Hepatocyte (in vitro differentiated cells): ENCODE measurements at places on chromosomes 7 and 10.

DNA sequence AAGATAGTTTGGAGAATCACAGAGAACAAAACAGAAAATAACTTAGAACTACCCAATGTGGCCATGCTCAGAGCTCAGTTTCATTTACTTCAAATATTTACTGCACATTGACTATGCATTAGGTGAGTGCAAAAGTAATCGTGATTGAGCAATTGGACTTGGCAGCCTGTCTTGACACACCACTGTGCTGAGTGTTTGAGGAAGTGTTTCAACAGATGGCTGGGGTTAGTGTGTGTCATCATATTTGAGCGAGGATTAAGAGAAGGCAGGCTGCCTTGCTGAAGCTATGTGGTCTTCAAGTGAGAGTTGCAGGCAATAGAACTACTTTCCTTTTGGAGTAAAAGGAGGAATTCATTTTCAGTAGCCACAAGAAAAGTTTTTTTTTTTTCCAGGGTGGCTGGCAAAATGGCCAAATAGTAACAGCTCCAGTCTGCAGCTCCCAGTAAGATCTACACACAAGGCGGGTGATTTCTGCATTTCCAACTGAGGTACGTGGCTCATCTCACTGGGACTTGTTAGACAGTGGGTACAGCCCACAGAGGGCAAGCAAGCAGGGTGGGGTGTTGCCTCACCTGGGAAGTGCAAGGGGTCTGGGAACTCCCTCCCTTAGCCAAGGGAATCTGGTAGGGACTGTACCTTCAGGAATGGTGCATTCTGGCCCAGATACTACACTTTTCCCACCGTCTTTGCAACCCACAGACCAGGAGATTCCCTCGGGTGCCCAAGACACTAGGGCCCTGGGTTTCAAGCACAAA, 37.6 kb downstream of the AKR1C4 start:
- peak; percentile 65 for DNase-seq

- peak; percentile 63 for DNase-seq
Measured at GRCh38 chr7:44618753-44619152, 12.3 kb downstream of the OGDH start.

GRCh38 chr10:132142396-132143161, 44.2 kb upstream of the DPYSL4 start:
- peak; percentile 73 for DNase-seq

DNA sequence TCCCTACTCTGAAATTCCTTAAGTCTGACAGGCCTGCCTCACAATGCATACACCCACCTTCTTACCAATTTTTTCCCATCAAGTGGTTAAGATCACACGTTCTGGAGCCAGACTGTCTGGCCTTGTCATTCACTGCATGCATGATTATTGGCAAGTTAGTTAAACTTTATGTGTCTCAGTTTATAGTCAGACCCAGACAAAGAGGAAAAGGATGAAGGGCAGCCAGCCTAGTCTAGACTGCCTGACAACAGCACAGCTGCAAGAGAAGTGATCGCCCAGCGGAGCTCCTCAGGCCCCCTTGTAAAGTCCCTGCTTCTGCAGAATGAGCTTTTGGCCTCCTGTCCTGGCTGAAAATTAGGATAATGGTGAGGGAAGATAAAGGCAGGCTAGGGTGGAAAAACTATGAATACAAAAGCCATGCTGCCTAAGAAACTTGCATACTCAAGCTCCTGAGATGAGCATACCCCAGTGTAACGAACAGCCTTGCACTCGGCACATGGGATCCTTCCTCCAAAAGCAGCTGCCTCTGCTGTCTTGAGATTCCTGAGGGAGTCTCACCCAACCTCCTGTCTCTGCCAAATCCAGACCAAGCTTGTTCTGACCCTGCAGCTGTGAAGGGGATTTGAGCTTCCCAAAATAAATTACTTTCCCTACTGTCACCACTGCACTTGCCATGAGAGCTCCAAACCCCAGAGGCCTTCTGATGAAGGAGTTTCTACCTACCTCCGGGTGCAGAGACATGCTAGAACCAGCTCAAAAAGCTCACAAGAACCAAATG, 26.7 kb upstream of the MRLN start:
- DNase-seq = peak; percentile 13

DNA sequence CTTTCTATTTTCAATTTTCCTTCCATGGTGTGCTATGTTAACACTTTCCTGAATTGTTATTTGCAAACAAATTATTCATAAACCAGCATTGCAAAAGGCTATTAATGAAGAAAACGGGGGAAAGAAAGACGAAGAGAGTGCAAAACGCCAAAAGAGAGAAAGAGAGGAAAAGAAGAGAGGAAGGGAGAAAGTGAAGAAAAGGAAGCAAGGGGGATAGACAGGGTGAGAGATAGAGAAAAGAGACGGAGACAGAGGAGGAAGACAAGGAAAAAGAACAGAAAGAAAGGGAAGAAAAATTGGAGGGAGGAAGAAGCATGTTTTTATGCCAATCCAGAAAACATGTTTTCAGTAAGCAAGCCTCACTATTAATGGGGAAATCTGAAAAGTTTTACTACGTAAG, 310.6 kb downstream of the TFEC start:
- DNase-seq = no peak

GRCh38 chr10:118903251-118903650, 126.3 kb upstream of the NANOS1 start:
- DNase-seq = no peak

- DNase-seq = no peak
Measured at GRCh38 chr10:70920519-70920918, 32.2 kb upstream of the PCBD1 start.
